ENCODE measurements at places on chromosomes 13 and 19. TPM values are rescaled to one million over a fixed set of nuclear protein-coding genes. Genes with fewer than 3 reads are reported as not detected.

Gene OR10H1
- not detected for total RNA-seq

Gene PSG5
- total RNA-seq: 3.4 TPM

Gene TEX101
- total RNA-seq: not detected

Gene COG3
- total RNA-seq: 31.9 TPM

Gene PRR19
- total RNA-seq: 0.14 TPM

Gene CBARP
- total RNA-seq: 1.00 TPM

Gene EPSTI1
- total RNA-seq: 3.1 TPM

Gene DPF1
- total RNA-seq: 0.57 TPM

Gene PLIN5
- total RNA-seq: not detected

All from smooth muscle cell of bladder (primary cell).